ENCODE measurements at places on chromosomes 3 and 15.
A peak's percentile ranks its signal among the peaks of the same experiment; 100 is the strongest.

- no peak for DNase-seq
Measured at GRCh38 chr15:36344887-36345286, 234.5 kb upstream of the CDIN1 start.

GRCh38 chr3:54188176-54188791 lies 65.9 kb downstream of the CACNA2D3 start:
- no peak for DNase-seq

GRCh38 chr15:75069301-75069925 lies 46.0 kb downstream of the PPCDC start:
- DNase-seq, result peak; percentile 75

- no peak for DNase-seq
Measured at GRCh38 chr15:101057841-101058407, 138.8 kb downstream of the LRRK1 start.

- DNase-seq, result no peak
Measured at GRCh38 chr3:161745741-161746140, 249.1 kb downstream of the OTOL1 start.

DNA sequence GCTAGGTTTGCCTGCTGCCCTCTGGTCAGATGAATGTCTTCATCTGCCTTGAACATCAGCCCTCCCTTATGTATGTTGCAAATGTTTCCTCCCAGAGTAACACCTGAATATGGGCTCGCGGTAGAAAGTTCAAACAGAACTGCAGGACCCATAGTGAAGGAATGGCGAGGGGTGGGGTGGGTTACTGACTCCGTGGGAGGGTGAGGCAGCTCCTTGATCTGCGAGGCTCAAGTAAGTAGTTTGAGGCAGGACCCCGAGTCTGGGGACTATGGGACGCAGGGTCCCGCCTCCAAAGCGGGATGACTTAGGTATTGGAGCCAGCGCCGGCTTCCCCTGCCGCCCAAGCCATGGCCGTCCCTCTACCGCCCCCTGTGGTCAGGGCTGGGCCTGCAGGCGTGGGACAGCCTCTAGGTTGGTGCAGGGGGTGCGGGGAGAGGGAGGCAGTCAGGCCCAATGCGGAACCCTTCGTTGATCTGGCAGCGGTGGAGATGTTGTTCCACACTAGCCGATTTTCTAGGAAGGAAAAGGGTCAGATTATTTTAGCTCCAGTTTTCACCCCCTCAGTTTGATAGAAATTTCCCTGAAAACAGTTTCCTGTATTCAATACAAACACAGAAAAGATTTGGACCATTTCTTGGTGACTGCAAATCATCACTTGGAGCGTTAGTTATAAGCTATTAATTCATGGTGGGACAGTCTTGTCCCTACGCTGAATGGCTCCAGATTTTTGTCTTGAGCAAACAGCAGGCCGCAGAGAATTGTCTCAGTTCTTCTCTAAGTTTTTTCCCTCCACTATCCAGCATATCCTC lies 72.3 kb downstream of the CORO2B start:
- peak; percentile 41 for DNase-seq

GRCh38 chr3:138888560-138888959 lies 53.8 kb upstream of the PIK3CB start:
- DNase-seq, result no peak

DNA sequence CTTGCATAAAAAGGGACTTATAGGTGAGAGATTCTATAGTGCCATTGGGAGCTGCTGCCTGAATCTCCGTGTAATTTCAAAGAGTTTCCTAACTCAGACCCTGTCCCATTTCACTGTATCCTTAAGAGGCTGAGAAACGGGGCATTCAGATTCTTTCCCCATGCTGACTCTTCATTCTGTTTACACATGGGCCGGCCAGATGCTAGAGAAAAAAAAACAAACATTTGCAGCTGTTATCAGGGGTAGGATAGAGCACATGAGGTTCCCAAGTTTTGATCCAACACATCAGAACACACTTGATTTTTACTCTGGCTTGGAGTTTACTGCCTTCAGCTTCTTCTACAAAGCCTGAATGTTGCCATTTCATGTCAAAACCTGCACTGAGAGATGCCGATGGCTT lies 215.9 kb upstream of the TPRG1 start:
- DNase-seq, result no peak

- peak; percentile 62 for DNase-seq
Measured at GRCh38 chr15:40106203-40107161, 2.2 kb downstream of the BMF start.

DNA sequence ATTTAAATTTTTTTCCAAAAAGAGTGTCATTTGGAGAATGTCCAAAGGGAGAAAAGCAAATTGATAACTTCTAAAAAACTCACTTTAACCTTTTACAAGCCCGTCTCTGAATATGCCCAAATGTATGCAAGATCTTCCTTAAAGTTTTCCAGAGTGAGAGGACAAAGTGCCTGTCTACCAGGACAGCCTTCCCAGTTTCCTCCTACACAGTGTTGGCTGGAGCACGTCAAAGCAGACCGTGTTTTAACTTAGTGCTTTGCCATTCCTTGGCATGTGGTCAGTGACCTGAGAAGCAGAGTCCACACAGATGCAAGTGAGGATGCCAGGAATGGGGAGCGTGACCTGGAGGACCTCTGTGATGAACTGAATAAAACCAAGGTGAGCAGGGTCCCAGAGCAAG lies 245.7 kb downstream of the FAM43A start:
- no peak for DNase-seq

GRCh38 chr3:126166009-126166408 lies 14.4 kb downstream of the ALDH1L1 start:
- DNase-seq, result no peak

DNA sequence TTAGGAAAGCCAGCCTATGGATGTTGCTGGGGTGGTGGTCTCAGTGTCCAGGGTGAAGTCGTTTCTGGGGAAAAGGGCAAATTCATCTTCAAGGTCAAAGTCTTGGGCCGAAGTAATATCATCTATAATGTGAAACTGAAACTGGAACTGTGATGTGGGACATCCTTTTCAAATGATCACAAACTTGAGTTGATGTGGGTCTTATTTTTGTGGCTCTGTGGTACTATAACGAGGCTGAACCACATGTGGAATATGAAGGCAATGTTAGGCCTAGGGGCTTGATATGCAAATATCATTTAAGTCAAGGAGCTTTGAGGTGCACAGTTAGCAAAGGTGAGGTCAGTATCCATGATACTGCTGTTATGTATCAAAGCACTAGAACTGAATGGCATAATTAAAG lies 1.5 kb upstream of the CD200R1L start:
- DNase-seq, result no peak

DNA sequence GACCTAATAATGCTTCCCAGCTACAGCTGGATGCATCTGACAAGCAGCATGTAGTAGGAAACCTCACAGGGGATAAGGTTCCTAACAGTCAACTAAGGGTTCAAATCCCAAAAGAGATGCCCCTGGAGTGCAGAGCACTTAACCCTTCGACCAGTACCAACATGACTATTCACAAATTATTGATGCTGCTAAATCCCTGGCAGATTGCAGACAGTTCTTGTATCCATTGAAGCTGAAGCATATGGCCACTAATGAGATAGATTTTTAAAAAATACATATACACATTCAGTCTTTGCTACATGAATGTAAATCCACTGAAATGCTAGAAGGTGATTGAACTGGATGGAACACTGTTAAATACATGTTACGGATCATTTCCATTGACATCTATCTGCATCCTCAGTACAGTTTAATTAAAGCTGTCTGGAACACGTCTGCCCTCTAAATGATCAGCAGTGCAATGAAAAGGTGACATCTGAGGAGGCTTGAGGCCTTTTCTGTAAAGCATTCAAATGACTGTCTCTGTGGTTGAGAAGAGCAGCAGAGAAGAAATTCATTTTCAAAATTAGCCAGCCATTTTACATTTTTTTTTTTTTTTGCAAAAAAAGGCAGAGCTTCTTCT lies 19.5 kb upstream of the NANOGP8 start:
- DNase-seq, result no peak

GRCh38 chr3:71050166-71050537 lies 533.4 kb downstream of the FOXP1 start:
- DNase-seq, result no peak

GRCh38 chr15:69384626-69385598 lies 29.2 kb upstream of the KIF23 start:
- no peak for DNase-seq

GRCh38 chr3:16824081-16824696 lies 60.6 kb upstream of the PLCL2 start:
- no peak for DNase-seq

DNA sequence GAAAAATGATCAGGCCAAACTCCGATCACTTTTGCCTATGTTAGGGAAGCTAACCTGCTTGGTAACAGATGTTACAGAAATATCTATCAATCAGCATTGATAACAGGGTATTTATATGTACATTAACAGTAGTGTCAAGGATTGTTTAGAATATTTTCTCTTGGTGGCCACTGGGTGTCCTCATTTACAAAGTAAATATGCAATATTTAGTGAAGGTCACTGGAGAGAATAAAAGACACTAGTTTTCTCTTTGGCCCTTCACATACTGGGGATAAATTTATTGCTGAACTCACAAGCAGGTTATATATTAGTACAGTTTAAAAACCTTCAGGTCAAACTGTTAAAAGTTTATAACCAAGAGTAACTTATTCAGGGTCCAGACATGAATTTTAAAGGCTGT lies 69.0 kb downstream of the TIGIT start:
- no peak for DNase-seq

DNA sequence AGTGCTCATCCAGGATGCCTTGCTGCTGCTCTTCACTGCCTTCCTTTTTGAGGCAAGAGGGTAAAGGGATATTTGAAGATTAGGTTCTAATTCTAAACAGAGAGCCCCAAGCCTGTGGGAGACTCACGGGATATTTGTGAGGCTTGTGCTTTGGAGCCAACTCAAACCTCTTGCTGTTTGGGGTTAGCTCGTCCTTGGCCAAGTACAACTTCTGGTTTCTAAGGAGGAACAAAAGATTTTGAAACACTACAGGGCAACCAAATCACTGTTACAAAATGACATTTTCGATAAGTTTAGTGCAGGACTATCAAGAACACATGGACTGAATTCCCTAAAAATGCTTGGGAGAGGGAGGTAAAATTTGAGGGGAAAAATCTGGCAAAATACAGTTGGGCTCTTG lies 190.2 kb downstream of the RORA start:
- DNase-seq, result no peak

GRCh38 chr3:13353936-13354542 lies 66.1 kb downstream of the NUP210 start:
- DNase-seq, result no peak

DNA sequence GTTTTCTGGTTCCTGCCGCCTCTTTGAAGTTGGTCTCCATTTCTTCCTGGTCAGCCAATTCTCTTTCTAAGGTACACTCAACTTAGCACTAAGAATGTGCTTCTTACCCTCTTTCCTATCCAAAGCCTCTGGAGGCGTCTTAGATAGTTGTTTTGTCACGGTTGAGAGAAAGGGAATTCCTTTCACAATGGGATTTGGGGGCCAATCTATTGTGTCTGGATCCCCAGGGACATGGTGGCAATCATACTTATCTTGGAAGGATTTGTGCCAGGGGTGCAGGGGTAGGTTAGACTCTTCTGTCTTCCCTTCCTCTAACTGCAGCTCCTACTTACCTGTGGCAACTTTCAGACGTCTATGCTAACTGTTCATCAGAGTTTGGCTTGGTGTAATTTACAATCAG lies 287.1 kb downstream of the SOX2 start:
- no peak for DNase-seq

- DNase-seq, result no peak
Measured at GRCh38 chr3:116912116-116912515, 202.5 kb downstream of the TUSC7 start.

- DNase-seq, result no peak
Measured at GRCh38 chr15:42289166-42289565, 15.9 kb upstream of the TMEM87A start.

GRCh38 chr15:48010316-48010715 lies 110.5 kb upstream of the SLC24A5 start:
- DNase-seq, result no peak

- DNase-seq, result no peak
Measured at GRCh38 chr3:155185631-155186071, 105.5 kb downstream of the MME start.

GRCh38 chr15:101641129-101641764 lies 10.9 kb downstream of the TM2D3 start:
- peak; percentile 74 for DNase-seq

- no peak for DNase-seq
Measured at GRCh38 chr3:189908646-189909045, 212.1 kb downstream of the P3H2 start.

GRCh38 chr15:59399465-59400102 lies 26.9 kb upstream of the MYO1E start:
- DNase-seq, result peak; percentile 62

- no peak for DNase-seq
Measured at GRCh38 chr3:185934767-185935464, 2.9 kb downstream of the TRA2B start.

- no peak for DNase-seq
Measured at GRCh38 chr3:41682996-41683395, 278.9 kb downstream of the ULK4 start.

DNA sequence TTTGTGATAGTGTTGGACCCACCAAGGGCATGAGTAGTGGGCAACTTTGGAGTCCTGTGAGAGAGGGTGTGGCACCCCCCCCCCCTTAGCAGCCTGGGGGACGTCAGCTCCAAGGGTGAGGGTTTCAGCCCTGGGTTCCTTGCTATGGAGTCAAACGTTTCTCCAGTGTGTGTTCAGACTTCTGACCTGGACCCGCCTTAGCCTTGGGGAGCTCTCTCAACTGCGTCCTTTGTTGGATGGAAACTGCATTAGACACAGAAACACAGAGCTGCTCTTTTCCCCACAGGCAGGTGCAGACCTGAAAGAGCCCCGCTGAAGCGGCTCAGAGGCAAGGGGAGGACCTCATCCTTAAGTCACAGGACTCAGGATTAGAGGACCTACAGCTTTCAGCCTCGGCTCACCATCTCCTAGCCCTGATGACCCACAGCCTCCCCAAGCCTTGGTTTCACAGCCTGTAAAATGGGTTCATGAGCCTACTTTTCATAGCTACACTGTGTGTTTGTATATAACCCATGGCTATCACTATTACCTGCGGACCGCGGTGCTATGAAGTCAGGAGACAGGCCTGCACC lies 19.9 kb downstream of the ZNF710 start:
- DNase-seq, result no peak

DNA sequence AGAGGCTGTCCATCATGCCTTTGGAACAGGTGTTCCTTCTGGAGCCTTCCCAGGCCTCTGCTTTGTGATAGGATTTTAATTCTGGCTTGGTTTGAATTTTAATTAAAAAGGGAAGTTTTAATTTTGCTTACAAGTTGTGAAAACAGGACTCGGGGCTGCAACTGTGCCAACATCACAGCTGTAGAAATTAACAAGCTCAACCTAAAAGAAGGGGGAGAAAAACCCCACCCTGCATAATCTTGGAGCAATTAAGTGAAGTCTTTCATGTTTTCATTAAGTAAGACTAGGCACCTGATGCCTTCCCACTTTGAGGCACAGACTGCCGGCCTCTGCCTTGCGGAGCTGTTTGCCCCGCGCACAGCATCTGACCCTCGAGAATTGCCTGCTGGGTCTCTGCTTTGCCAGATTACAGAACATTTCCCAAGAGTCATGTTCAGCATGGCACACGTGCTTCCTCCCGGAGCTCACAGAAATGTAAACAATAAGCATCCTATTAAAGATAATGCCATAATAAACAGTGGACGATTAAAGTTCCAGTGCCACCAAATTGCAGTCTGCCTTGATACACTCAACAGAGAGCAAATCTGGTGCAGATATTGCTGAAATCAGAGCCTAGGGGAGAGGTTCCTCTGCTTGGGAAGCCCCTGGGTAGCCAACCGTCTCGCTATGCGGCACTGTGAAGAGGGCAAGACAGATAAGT lies 364.2 kb downstream of the LRTM1 start:
- DNase-seq, result no peak

- no peak for DNase-seq
Measured at GRCh38 chr3:186722457-186722856, 5.3 kb downstream of the KNG1 start.

- DNase-seq, result no peak
Measured at GRCh38 chr3:120503727-120504616, 53.2 kb upstream of the FSTL1 start.
